ENCODE measurements at places on chromosomes 2 and 18. TPM values are rescaled to one million over a fixed set of nuclear protein-coding genes. Genes with fewer than 3 reads are reported as not detected.

Gene SP140L
- polyA plus RNA-seq, result not detected

Gene EFHD1
- not detected for polyA plus RNA-seq

Gene GMCL1
- polyA plus RNA-seq, result 18.8 TPM

Gene ACVR1C
- 0.64 TPM for polyA plus RNA-seq

Gene FAM210A
- 11.5 TPM for polyA plus RNA-seq

Gene RIT2
- 1.1 TPM for polyA plus RNA-seq

Gene CNTNAP5
- polyA plus RNA-seq, result 19.3 TPM
